Left ventricle myocardium inferior (tissue), 1 donor: ENCODE measurements at places on chromosomes 1 and 21. TPM values are rescaled to one million over a fixed set of nuclear protein-coding genes. Genes with fewer than 3 reads are reported as not detected.

GRCh38 chr1:240099329-240099728 lies 7.6 kb downstream of the FMN2 start:
- no peak for DNase-seq
- no peak overlapping the region for H3K4me3 ChIP-seq
- H3K4me1 ChIP-seq: no peaks in the 10 kb centered on the region
- peaks cover 64% of the 10 kb centered on the region for H3K27me3 ChIP-seq
- H3K36me3 ChIP-seq: no peaks in the 10 kb centered on the region
- no peak overlapping the region for H3K27ac ChIP-seq

DNA sequence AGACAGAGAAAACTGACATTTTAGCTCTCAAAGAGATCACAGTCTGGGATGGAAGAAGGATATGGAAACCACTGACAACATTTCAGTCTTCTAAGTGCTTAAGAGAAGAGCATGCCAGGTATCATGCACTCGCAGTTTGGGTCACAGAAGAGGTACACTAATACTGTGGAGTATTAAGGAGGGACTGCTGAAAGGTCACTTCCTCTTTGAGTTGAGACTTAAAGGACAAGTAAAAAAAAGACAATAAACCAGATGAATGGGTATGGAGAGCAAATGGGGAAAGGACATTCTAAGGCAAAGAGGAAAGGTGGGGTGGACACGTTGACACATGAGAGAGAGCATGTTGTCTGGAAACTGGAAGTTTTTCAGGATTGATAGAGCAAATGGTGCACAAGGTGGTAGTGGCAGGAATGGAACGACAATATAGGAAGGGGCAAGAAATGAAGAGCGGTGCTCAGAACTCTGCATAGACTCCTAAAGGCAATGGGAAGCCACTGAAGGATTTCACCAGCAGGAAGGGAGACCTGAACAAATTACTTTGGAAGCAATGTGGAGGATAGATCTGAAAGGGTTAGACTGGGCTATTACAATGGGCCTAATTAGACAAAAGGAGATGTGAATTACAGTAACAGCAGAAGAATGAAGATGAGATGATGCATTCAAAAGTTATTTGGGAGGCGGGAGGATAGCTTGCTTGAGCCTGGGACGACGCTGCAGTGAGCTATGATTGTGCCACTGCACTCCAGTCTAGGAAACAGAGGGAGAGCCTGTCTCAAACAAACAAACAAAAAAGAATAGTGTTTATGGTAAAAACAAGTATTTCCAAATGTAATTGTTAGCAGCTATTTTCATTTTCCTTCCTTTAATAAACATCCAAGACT lies 11.1 kb downstream of the DIPK1A start:
- H3K4me1 ChIP-seq: peaks cover 12% of the 10 kb centered on the region
- no peak overlapping the region for H3K4me3 ChIP-seq
- no peaks in the 10 kb centered on the region for H3K27me3 ChIP-seq
- H3K36me3 ChIP-seq: no peaks in the 10 kb centered on the region
- H3K27ac ChIP-seq: no peak overlapping the region
- DNase-seq: no peak

GRCh38 chr21:15793550-15794235 lies 63.9 kb downstream of the USP25 start:
- no peaks in the 10 kb centered on the region for H3K36me3 ChIP-seq
- H3K4me1 ChIP-seq: peaks cover 10% of the 10 kb centered on the region
- no peak for DNase-seq
- no peak overlapping the region for H3K27ac ChIP-seq
- H3K4me3 ChIP-seq: no peak overlapping the region
- no peaks in the 10 kb centered on the region for H3K27me3 ChIP-seq

DNA sequence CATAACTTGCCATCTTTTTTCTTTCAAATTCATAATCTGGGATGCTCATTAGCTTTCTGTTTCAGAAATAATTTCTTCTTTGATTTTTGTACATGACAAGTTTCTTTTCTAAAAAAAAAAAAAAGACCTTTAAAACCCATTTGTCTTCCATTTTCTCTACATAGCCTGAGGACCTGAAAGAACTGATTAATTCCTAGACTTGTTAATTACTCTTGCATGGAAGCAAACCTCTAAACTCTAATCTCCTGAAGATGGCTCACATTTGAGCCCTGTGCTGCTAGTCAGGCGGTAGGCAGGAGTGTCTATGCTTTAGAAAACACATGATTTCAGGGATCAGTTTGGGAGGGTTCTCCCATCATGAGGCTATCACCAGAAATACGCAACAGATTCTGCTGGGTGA lies 152.0 kb downstream of the KAZN start:
- no peak overlapping the region for H3K4me3 ChIP-seq
- H3K27ac ChIP-seq: no peak overlapping the region
- no peak for DNase-seq
- H3K27me3 ChIP-seq: peaks cover 50% of the 10 kb centered on the region

- DNase-seq: no peak
- no peaks in the 10 kb centered on the region for H3K27me3 ChIP-seq
- no peak overlapping the region for H3K4me3 ChIP-seq
- no peaks in the 10 kb centered on the region for H3K36me3 ChIP-seq
- no peak overlapping the region for H3K27ac ChIP-seq
Observed at GRCh38 chr1:59052166-59052590, 244.7 kb upstream of the FGGY start.

- H3K4me3 ChIP-seq: no peak overlapping the region
- no peak for DNase-seq
- H3K27ac ChIP-seq: no peak overlapping the region
Observed at GRCh38 chr1:230303069-230303468, 123.1 kb downstream of the PGBD5 start.

GRCh38 chr1:241639623-241640148 lies 483 bp downstream of the CHML start:
- H3K4me3 ChIP-seq: peak overlapping the region; percentile 75
- peaks cover 5% of the 10 kb centered on the region for H3K36me3 ChIP-seq
- H3K4me1 ChIP-seq: peaks cover 26% of the 10 kb centered on the region
- peak overlapping the region; percentile 77 for H3K27ac ChIP-seq

GRCh38 chr1:245277276-245277675 lies 122.5 kb downstream of the KIF26B start:
- no peak overlapping the region for H3K4me3 ChIP-seq
- H3K27ac ChIP-seq: no peak overlapping the region
- H3K27me3 ChIP-seq: peaks cover 26% of the 10 kb centered on the region
- H3K4me1 ChIP-seq: no peaks in the 10 kb centered on the region
- no peak for DNase-seq

DNA sequence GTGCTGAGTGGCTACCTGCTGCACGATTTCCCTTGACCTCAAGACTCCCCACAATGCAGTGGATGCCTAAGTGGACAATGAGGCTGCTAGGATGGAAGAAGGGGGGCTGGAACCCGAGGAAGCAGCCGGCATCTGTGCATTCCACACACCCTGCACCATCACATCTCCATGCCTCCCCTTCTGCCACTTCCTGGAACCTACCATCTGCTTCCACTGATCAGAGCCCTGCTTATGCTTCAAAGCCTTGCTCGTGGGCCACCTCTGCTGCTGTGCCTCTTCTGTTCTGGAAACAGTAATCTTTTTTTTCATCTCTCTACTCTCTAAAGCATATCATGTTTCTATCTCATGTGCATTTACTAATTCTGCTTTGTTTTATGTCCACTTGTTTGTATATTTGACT lies 66.2 kb upstream of the WDR26 start:
- DNase-seq: no peak
- H3K36me3 ChIP-seq: no peaks in the 10 kb centered on the region
- peaks cover 58% of the 10 kb centered on the region for H3K4me1 ChIP-seq
- no peak overlapping the region for H3K27ac ChIP-seq

GRCh38 chr1:203480525-203481084 lies 5.0 kb downstream of the PRELP start:
- H3K4me3 ChIP-seq: peak overlapping the region; percentile 62
- peak overlapping the region; percentile 80 for H3K27ac ChIP-seq
- H3K27me3 ChIP-seq: peaks cover 4% of the 10 kb centered on the region
- peak; percentile 55 for DNase-seq
- no peaks in the 10 kb centered on the region for H3K36me3 ChIP-seq
- peaks cover 30% of the 10 kb centered on the region for H3K4me1 ChIP-seq

DNA sequence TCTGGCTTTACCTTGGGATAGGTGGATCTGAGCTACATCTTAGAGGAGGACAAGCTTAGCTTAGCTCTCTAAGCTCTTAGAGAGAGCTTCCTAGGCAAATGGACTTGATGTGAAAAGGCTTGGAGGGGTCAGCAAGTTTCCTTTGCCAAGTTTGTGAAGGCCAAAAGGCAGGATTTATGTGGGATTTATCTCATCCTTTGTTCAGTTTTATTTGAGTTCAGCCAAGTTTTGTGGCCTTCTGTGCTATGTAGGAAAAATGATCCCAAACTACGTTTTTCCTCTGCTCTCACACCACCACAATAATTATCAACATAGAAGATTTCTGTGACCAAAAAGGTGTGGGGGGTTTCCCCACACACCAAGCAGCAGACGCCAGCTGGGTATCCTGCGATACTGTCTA lies 26.0 kb upstream of the RNF11 start:
- no peaks in the 10 kb centered on the region for H3K4me1 ChIP-seq
- H3K27me3 ChIP-seq: no peaks in the 10 kb centered on the region

Gene SLC44A5
- 0.58 TPM for total RNA-seq

Gene PTPN7
- total RNA-seq: 0.44 TPM

Gene KCNJ9
- 0.05 TPM for total RNA-seq

Gene LDLRAD1
- total RNA-seq: not detected

Gene PARS2
- 5.1 TPM for total RNA-seq

Gene S100A4
- 137 TPM for total RNA-seq
